ENCODE measurements at places on chromosomes 11 and 22.

GRCh38 chr22:49901457-49901856, 16.8 kb downstream of the ALG12 start:
- no peak for DNase-seq

DNA sequence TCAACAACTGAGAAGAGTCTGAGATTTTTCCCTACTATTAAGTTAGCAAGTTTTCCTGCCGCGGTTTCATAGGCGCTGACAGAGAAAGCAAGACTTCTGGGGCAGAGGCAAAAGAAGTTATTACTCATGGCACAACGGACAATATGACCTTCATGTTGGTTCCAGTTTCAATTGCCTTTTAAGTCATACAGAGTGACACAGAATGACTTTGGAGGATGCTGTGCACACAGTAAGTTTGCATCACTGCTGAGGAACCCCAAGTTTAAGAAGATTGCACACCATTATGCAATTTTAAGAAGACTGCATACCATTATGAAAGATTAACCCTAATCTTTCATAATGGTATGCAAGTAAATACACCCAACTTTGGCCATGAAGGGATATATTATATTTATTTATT, 626.5 kb upstream of the CHORDC1 start:
- no peak for DNase-seq

DNA sequence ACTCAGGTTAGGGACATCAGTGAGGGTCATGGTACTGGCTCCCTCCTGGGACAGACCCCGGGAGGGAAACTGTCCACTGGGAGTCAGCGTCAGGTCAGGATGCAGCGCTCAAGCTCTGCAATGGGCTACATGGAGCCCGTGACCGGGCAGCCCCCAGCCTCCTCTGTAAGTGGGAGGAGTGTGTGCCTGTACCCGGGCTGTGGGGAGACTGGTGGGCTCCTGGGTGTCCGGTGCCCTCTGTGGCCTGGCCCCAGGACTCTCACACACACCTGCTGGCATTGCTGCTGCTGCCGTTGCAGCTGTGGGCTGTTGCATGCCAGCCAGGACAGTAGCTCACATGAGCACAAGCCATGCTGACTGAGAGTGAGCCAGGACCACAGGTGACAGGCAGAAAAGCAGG, 630.3 kb downstream of the TBC1D22A start:
- no peak for DNase-seq

- peak; percentile 70 for DNase-seq
Observed at GRCh38 chr11:706957-707816, 1.2 kb downstream of the EPS8L2 start.

DNA sequence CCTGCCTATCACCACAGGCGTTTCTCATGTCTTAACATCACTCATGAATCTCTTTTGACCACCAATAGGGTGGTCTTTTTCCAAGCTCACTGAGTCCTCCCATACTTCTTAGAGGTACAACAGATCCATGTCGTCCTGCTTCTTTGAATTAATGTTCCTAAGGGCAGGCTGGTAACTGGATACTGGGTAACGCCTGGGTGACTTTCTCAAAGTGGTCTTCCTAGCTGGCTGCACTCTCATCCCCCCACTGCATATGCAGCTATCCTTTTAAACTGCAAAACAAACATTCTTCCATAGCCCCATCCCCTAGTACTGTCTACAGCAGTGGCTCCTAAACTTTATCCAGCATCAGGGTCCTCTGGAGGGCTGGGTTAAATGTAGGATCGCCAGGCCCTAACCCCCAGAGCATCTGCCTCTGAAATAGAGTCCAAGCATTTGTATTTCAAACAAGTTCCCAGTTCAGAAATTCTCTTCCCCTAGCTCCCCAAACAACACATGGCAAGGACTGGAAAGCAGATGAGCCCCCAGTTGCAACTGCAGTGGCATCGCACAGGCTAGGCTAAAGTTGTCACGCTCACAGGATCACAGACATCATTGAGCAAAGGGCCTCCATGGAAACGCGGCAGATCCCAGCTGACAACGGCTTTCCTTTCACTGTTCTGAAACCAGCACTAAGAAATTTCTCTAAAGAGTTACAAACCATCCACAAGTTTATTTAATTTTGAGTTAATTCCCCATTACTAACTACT, 204.9 kb downstream of the LARGE1 start:
- DNase-seq = no peak

DNA sequence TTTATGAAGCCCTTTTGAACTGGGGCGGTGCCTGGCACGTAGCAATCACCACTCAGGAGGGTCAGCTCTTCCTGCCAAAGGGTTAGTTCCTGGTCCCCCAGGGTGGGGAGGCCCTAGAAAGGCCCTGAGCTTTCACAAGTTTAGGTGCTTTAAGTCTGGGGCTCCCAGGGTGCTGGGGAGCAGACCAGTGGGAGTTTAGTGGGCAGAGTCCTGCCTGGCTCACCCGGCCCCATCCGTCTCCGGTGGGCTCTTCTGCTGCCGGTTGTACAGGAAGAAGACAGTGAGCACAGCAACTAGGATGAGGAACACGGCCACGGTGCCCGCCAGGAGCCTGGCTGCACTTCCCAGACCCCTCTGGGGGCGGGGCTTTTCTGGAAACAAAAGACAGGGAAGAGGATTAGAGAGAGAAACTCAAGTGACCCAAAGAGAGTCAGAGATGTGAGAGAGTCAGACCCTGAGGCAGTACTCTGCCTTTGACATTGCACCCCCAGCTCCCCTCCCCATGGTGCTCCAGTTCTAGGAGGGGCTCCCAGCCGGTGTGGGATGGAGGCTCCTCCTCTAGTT, 89.3 kb downstream of the NECTIN1 start:
- no peak for DNase-seq

DNA sequence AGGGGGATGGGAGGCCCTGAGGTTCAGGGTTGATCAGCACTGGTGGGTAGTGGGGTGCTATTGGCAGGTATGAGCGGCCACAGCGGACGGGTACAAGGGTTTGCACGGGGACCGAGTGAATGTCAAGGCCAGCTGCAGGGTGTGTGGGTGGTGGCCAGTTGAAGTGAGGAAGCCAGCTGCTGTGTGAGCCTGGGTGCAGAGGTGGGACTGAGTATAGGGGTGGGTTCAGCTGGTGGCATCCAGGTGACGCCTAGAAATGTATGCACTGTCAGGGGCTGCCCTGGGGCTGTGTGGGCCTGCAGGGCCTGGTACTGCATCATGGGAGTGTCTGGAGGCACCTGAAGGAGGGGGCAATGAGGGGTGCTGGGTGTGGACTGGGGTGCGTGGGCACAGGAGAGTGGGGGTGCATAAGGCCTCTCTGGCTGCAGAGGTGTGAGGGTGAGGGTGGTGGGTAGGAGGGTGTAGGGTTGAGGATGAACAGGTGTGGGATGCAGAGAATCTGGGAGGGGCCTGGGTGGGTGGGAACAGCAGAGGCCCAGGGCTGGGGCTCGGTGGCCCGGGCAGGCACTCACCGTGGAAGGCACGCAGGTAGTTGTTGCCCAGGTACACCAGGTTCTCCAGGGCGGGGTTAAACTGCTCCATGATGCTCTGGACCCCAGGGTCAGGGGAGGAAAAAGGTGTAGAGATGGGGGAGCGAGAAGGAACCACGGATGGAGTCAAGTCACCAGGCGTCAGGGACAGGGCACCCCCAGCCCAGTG, 1.7 kb downstream of the BAIAP2L2 start:
- no peak for DNase-seq

DNA sequence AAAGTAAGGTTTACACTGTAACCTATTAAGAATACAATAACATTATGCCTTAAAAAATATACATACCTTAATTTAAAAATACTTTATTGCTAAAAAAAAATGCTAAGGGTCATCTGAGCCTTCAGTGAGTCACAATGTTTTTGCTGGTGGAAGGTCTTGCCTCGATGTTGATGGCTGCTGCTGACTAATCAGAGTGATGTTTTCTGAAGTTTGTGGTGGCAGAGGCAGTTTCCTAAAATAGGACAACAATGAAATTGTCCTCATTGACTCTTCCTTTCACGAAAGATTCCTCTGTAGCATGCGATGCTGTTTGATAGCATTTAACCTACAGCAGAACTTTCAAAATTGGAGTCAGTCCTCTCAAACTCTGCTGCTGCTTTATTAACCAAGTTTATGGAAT, 97.6 kb downstream of the FAT3 start:
- DNase-seq = no peak

GRCh38 chr22:38657045-38657909, 839 bp downstream of the CBY1 start:
- DNase-seq = no peak

GRCh38 chr22:19523240-19524169, 705 bp downstream of the CLDN5 start:
- peak; percentile 70 for DNase-seq

DNA sequence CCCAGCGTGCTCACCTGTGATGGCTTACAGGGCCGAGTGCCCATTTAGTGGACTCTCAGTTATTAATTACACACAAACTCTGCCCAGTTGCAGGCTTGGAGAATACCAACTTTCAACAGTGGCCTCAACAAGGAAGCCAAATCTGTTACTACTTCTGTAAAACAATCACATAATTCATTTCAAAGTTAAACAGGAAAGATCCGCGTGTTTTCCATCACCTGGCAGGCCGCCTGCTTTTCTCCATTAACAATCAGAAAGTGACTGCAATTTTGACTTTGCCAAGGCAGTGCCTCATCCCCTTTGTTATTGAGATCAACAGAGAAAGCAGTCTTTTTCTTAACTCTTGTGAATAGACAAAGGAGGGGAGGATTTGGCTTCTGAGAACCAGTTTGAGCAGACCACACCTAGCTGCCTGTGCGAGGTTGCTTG, 77.7 kb downstream of the BARX2 start:
- no peak for DNase-seq

DNA sequence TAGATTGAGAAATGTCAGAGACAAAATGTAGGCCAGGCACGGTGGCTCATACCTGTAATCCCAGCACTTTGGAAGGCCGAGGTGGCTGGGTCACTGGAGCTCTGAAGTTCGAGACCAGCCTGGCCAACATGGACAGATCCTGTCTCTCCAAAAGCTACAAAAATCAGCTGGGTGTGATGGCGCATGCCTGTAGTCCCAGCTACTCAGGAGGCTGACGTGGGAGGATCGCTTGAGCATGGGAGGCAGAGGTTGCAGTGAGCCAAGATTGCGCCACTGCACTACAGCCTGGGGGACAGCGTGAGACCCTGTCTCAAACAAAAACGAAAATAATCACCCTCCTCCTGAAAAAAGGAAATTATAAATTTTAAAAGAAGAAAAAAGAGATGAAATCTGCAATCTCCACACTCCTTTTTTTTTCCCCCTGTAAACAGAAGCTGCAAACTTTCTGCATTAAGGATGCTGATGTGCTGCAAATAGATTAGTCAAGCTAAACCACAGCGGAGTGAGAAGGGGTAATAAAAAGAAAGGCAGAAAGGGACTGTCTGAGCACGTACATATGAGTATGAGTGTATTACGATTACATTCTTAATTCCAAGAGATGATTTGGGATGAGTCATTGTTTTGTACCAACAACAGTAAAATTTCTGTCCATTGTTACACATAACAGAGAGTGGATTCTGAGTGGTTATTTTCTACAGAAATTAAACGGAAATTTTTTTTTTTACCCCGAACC, 87.3 kb downstream of the SIK3 start:
- no peak for DNase-seq

DNA sequence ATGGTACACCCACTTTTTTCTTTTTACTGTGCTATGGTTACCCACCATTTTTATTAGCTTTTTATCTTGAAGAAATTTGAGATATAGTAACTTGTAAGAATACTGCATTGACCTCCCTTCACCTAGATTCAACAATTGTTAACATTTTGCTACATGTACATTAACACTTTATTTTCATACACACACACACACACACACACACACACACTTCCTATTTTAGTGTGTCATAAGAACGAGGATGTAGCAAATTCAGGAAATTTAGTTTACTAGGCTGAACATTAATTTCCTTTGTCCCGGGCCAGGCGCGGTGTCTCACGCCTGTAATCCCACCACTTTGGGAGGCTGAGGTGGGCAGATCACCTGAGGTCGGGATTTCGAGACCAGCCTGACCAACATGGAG, 1.1 kb upstream of the ATP6V1E1 start:
- no peak for DNase-seq

DNA sequence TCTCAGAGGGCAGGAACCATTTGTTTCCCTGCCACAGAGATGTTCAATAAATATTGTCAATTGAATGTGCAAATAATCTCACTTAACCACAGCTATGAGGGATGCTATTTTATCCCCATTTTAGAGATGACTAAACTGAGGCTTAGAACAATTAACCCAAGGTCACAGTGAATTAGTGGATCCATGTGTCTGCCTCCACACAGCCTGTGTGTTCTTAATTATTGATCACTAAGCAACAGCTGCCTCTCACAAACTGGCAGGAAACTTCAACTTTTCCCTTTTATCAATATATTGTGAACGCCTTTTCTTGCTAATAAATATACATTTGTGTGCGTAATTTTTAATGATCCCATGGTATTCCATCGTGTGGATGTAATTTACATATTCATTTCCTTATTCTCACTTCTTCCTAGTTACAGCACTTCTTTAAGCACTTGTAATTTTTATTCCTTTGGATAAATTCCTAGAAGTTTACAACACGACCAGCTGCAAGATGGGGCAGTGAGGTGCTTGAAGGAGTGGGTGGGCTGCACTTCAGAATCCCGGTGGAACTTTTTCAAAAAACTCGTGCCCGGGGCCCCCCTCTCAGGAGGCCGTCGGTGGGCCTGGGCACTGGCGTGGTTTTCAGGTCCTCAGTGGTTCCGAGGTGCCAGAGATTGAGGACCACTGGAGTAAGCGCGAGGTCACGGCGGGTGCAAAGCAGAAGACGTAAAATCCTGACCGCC, 915 bp upstream of the SREBF2 start:
- no peak for DNase-seq

GRCh38 chr11:66600631-66601233, 7.7 kb downstream of the CCS start:
- DNase-seq = no peak

DNA sequence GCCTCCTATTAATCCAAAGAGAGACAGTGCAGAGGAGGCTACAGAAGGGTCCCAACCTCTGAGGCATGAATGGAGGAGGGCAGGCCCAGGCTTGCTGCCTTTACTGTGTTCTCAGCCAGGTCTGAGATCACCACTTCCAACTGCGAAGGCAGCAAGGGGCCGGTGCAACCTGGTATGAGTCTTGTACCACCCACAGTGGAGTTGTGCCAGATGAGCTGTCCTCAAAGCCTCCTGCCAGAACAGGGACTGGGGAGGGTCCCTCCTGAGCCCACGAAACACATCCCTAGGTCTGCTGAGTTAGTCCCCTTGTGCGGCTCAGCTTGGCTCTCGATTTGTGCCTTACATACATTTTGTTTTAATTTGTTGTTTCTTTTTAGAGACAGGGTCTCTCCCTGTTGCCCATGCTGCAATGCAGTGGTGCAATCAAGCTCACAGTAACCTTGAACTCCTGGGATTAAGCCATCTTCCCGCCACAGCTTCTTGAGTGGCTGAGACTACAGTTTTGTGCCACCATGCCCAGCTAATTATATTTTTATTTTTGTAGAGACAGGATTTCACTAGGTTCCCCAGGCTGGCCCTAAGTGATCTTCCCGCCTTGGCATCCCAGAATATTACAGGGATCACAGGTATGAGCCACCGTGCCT, 9.3 kb downstream of the MIF start:
- DNase-seq = no peak

DNA sequence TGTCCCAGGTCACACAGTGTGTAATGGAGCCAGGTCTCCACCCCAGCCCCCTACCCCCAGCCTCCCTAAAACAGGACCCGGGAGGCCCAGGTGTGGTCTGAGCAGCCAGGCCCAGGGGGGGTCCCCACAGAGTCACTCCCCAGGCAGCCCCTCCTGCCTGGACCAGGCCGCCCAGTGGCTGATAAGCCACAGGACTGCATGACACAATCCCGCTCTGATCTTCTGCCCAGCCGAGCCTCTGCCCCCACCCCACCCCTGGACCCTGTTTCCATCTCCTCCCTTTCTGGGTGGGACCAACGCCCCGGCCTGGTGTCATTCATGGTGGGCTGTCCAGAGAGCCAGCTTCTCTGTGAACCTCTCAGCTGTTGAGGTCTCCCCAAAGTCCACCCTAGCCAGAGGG, 7.8 kb upstream of the LIF start:
- no peak for DNase-seq

Measured in type B pancreatic cell (in vitro differentiated cells).